K562 (cell line): ENCODE measurements at places on chromosomes 7 and 10. TPM values are rescaled to one million over a fixed set of nuclear protein-coding genes. Genes with fewer than 3 reads are reported as not detected.

Gene MOGAT3
- not detected in 2 replicates for polyA plus RNA-seq

Gene FOXL3
- polyA plus RNA-seq: not detected in 2 replicates

Gene SEC23IP
- 22.5 and 25.7 TPM in 2 replicates for polyA plus RNA-seq

Gene OPN4
- polyA plus RNA-seq: not detected in 2 replicates

Gene GIMAP4
- not detected in 2 replicates for polyA plus RNA-seq

Gene GAD2
- not detected in 2 replicates for polyA plus RNA-seq

Gene EPO
- polyA plus RNA-seq: 0.41 TPM in 1 of 2 replicates, not detected in the other

Gene LRRC61
- 42.0 and 46.5 TPM in 2 replicates for polyA plus RNA-seq

Gene ACHE
- 8.0 and 9.3 TPM in 2 replicates for polyA plus RNA-seq

Gene PDE6C
- not detected in 2 replicates for polyA plus RNA-seq

Gene SCART1
- 4.2 and 4.9 TPM in 2 replicates for polyA plus RNA-seq

Gene TMEM213
- polyA plus RNA-seq: not detected in 2 replicates

Gene ASIC3
- 3.3 and 5.0 TPM in 2 replicates for polyA plus RNA-seq

Gene NANOS1
- polyA plus RNA-seq: 0.94 and 0.97 TPM in 2 replicates

Gene MLXIPL
- polyA plus RNA-seq: 11.1 and 18.4 TPM in 2 replicates

Gene WNT2
- not detected in 2 replicates for polyA plus RNA-seq

Gene UPK3B
- polyA plus RNA-seq: not detected in 2 replicates

Gene CFAP69
- 1.5 and 5.1 TPM in 2 replicates for polyA plus RNA-seq

Gene LOXL4
- polyA plus RNA-seq: 0.05 and 0.07 TPM in 2 replicates

Gene LRRC4
- polyA plus RNA-seq: 0.11 TPM in 1 of 2 replicates, not detected in the other

Gene CRPPA
- polyA plus RNA-seq: 3.4 and 5.1 TPM in 2 replicates

Gene CALML3
- polyA plus RNA-seq: not detected in 2 replicates

Gene HYAL4
- polyA plus RNA-seq: not detected in 2 replicates

Gene CALY
- not detected in 2 replicates for polyA plus RNA-seq
